ENCODE measurements at places on chromosomes 6 and 20.

DNA sequence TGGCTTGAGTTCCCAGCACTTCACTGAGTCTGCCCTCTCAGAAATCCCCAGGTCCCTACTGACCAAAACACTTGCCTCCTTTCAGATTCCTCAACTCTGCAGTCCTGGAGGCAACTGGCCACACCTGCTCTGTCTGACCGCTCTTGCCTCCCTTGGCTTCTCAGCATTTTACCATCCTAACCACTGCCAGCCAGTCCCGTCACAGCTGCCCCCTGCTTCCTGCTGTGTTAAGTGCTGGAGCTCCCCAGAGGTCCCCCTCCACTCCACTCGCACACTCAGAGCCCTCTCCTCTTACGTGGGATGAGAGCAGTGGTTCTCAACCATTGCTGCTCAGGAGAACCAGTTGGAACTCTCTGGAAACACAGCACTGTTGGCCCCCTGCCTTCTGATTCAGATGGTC is 20.5 kb downstream of the ADAT2 start:
- no peak for DNase-seq

DNA sequence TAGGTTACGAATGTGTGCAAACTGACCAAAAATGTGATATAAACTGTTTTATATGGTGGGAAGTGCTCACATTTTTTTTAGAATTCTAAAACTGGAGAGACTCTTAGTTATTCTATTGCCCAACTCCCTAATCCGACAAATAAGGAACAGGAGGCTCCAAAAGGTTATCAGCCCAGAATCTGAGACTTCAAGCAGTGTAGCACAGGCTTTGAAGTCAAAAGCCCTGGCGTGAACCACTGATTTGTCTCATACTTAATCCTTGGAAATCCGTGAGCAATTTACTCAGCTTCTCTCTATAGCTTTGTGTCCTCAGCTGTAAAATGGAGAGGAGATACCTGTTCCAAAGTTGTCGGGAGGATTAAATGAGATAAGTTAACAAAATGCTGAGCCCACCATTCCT is 368.8 kb upstream of the SASH1 start:
- DNase-seq: no peak

DNA sequence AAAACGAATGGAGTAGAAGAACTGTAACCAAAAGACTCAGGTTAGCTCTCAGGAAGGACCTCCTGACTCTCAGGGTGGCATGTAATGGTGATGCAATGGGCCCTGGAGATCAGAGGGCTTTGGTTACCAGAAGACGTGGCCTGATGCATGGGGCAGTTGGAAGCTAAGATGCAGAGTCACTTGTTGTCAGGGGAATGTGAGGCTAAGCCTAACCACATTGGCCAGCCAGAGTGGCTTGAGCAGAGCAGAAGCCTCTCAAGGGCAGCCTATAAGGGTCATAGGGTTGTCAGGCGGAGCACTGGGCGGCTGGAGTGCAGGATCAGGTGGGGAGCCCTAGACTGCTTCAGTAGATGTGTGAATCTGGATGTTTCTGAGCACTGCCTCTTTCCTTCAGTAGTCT is 5.9 kb downstream of the CNBD2 start:
- DNase-seq: no peak

DNA sequence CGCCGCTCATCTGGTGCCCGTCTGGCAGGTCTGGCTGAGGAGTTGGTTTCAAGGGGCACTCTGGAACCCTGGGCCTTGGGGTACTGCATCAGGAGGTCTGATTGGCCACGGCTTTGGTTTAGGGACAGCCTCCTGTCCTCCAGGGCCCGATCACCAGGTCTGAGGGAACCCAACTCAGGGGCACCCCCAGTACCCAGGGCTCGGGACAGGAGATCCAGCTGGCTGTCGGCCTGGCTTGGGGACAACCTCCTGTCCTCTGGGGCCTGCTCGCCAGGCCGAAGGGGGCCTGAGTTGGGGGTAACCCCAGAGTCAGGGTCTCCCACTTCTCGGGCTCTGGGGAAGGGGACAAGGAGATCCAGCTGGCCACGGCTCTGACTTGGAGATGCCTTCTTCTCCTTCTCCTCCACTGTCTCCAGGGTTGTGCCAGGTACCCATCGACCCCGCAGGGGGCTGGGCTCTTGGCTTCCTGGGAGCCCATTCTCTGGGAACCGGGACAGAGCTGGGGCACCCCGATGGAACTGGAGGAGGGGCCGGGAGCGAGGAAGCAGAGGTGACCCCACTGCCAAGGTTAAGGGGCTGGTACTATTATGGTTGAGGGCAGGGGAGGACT is 2.4 kb upstream of the EIF6 start:
- DNase-seq: no peak

- no peak for DNase-seq
Measured at GRCh38 chr6:130178692-130179091, 44.1 kb downstream of the SAMD3 start.

DNA sequence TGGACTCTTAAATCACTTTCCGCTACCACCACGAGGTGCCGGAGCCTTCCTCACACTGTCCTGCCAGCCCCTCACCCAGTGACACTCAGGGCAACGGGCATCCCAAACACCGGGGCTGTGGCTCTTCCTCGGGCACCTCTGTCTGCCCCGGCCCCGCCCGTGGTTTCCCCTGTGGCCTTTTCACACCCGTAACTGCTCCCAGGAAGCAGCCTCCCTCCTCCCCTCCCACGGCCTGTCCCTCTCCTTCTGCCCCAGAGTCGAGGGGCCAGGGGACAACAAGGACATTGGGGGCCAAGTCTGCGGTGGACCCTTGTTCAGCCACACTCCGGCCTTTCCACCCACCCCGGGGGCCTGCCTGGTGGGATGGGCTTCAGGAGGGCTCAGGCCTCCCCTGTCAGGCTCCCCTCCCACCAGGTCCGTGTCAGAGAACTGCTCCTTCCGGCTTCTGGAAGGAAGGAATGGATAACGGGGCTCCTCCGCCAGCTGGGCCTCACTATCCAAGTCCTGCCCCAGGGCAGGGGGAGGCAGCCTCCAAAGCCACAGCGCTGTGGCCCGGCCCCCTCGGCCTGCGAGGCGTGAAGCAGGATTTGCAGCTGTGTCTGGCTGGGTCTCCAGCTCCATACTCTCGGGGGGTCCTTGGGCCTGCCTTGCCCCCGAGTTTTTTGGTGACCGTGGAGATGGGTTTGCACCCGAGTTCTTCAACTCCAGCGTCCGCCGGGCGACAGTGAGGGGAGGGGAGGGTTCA is 54.7 kb upstream of the CHRNA4 start:
- no peak for DNase-seq

DNA sequence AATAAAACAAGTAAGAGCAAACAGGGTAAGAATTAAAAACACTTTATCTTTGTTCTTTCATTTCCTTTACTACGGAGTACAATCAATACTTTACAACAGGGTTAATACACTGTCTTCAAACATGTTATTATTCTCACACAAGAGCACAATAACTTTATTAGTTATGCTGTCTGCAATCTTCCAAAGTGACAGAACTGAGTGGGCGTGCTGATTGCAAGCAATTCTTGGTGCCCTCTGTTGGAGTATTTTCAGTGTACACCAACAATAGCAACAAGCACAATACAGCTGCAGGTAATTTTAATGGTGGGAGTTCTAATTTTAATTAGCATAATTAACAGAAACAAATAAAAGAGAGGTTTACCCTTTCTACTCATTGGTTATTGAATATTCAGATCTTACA is 33.9 kb upstream of the PTPRK start:
- DNase-seq: no peak

DNA sequence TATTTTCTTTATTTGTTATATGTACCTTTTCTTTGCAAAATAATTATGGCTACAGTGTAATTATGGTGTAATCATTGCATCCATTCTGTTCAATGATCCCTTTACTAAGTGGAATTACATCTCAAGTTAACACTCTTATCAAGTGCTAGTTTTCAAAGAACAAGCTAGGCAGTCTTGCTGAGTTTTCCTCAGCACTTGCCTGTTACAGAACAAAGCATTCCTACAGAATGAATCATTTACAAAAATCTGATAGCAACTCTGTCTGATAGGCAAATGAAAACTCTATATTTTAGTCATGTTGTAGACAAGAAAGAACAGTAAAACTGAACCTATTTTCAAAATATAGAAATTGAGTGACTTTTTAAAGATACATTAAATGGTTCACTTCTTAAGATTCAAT is 109.8 kb upstream of the POU3F2 start:
- no peak for DNase-seq

- no peak for DNase-seq
Measured at GRCh38 chr6:20230401-20231119, 18.3 kb upstream of the MBOAT1 start.

- no peak for DNase-seq
Measured at GRCh38 chr6:53547166-53547810, 2.4 kb upstream of the GCLC start.

DNA sequence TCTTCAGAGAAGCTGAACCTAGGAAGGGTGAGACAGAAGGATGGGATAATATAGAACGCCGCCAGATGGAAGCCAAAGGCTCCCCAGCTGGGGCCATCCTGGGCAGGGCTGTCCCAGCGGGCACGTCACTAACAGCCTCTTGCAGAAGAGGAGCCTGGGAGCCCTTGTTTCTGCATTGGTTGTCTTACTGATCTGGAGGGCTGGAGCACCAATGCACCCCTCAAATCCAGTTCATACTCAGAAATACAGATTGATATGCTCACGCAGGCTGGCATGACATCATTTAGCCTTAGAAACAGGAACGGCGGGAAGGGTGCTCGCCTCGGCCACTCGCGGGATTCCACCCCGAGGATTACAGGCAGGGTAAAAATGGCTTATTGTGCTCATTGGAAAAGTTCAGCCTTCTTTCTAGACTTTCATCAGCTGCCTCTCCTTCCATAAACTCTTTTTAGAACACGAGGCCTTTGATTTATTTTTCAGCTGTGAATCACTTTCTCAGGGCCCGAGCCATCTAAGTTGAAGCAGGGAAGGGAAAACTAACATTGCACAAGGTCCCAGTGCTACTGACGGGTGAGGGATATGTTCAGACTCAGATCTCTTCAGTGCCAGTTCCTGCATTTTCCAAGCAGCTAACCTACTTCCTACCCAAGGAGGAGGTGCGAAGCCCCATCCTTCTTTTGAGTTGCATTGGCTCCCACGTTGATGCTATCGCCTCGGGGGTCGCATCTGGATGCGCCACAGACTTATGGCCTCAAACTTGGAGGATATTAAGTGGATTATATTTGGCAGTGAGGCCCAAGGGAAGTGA is 82.3 kb downstream of the GMPR start:
- DNase-seq: no peak

DNA sequence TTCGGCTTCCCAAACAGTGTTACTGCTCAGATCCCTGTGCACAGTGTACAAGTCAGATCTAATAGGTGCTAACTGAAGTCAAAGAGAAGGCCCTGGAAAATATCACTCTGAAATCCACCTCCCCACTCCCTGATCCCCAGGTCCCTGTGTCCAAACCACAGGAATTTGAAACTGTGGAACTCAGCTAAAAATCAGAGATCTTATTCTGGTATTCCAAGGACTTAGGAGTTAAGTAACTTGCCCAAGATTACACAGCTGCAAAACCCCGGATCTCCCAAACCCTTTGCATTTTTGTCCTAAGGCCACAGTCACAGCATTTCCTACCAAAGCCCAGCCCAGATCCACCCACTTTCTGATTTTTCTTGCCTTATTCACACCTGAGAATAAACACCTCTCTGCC is 32.3 kb upstream of the SLC23A2 start:
- DNase-seq: no peak

Measured in iPS DF 6.9 (cell line).